ENCODE measurements at places on chromosomes 7 and 10.

DNA sequence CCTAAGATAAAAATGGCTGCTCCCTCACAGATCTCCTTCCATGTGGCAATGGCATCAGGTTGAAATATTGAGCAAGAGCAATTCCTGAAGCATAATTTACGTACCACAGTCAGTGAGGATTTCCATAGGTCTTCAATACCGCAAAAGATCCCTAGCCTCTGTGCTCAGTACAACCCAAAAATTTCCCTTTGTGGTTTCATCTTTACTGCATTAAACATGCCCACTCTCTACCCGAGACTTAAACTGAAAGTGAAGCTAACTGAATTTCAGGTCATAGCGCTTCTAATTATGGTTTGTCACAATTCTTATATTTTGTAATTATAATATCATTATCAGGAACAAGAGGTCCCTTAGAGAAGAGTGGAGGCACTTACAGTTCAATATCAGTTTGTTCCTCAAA, 1071.1 kb downstream of the XPNPEP1 start:
- DNase-seq, result no peak

DNA sequence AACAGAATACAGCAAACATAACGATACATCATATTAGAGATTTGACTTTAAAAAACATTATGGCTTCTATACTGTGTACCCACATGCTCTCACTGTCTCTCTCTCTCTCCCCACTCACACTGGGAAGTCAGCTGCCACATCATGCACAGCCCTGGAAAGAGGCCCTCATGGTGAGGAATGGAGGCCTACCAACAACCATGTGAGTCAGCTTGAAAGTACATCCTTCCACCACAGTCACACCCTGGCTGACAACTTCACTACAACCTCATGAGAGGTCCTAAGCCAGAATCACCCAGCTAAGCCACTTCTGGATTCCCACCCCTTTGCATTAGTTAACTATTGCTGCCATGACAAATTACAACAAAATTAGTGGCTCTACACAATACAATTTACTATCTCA, 23.3 kb upstream of the GPR22 start:
- peak; percentile 55 for DNase-seq

GRCh38 chr10:114427124-114427852, 23.0 kb upstream of the AFAP1L2 start:
- no peak for DNase-seq

- peak; percentile 59 for DNase-seq
These were observed 11.8 kb upstream of the ACSL5 start for GRCh38 chr10:112361951-112362751.

Measured in fibroblast of upper back skin (primary cell).